ENCODE measurements at places on chromosomes 7 and 10.

GRCh38 chr10:132357286-132358058 is 25.5 kb downstream of the LRRC27 start:
- no peak for DNase-seq

DNA sequence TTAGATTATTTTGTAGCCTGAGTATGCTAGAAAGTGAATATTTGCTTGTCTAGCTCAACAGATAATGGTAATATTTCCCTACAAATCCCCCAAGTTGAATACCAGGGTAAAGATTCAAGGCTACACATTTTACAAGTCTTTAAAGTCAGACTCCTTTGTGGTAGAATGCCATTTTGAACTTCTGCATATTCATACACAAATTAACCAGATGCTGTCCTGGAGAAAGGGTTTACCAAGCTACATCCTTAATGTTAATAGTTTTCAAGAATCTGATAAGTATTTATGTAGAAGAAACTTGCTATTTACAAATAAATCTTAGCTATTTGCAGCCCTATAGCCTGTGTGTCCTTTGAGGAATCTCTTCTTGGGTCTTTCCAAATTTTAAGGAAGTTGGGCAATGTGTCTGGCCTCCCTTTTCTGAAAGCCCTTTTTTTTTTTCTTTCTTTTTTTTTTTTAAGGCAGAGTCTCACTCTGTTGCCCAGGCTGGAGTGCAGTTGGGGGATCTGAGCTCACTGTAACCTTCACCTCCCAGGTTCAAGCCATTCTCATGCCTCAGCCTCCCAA is 82.6 kb downstream of the CPEB3 start:
- no peak for DNase-seq

DNA sequence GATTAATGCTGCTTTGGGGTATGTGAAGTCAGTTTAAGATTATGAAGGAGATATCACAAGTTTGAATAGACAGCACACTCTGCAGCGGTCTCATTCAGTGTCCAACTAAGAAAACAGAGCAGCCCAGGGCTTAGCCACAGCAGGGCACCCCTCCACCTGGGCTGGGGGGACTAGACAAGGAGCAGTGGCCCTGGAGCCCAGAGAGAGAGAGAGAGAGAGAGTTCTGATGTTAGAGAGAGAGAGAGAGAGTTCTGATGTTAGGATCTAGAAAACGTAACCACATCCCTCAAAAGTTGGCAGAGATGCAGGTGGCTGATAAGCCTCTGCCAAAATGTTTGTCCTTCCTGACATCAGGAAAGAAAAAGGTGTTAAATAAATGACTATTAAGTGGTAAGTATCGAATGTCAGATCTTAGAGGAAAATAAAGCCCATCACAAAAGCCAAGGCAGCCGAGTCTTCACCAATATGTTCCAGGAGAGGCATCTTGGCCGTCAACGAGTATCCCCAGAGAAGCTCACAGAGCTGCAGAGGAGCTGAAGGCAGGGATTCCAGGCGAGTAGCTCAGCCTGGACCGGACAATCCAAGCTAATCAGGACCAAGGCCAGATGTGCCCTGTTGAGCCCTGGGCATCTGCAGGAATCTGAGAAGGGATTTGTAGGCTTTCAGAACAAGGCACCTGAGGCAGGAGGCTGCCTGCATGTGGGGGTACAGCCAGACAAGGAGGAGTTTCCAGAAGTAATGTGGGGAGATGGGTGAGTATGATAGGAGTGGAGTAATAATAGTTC is 150.1 kb upstream of the TCF7L2 start:
- no peak for DNase-seq

DNA sequence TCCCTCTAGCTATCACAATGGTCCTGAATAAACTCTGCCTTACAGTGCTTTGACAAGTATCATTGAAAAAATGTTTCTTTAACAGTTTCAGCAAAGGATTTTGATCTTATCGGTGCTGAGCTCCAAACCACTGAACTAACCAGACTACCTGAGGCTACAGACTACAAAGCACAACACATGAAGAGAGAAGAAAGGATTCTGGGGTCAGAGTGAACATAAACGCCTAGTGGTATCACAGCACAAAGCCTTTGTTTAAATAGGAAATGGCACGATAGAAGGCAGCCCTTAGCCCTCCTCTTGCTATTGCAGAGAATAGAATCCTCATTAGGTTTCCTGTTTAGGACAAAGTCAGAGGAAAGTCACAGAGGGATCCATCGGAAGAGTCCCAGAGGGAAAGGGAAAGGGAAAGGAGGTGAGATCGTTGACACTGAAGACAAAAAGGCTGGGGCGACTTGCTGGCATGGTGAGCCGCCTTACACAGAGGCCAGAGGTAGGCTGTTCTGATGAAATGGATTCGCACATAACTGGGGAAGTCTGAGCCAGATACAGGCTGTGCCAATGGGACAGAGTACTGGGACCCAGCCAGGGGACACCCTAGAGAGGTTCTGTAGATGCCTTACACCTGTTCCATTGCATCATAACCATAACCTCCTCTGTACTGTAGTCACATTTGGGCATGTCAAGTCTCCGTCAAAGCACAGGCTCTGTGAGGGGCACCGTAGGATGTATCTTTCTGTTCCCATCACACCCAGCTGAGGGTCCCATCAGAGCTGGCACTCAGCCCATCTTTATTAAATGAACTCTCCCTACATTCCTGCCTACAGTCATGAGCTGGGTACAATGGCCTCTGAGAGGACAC is 71.5 kb downstream of the XPNPEP1 start:
- no peak for DNase-seq

DNA sequence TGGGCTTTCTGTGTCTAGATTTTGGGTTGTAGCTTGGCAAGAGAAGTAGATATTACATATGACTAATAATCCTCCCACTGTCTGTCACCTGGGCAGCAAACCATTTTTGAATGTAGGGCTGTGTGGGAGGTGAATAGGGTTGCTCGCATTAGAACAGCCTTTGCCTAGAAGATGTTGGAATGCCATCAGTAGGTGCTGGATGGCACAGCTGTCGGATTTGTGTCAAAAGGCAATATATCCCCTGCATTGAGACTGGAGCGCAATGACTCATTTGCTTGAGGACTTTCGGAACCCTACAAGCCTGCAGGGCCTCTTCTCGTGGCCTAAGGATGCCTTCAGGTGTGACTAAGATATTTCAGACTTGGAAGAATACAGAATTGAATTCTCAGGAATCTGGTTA is 323.8 kb downstream of the GPR158 start:
- no peak for DNase-seq

DNA sequence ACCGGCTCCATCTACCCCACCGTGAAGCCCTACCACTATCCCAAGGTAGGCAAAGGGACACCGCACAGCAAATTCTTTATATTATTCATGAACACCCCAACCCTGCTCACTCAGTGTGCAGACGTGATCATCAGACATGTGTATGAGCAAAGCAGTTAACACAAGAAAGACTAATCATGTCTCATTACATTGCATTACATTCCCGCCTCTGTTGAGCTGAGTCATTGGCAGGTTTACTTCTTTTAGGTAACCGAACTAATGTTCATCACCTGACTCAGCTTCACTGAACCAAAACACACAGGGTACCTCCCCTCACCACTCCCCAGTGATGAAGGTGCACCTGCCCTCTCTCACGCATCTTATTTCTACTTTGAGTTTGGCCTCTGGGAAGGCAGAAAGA is 233.4 kb downstream of the PAXIP1 start:
- no peak for DNase-seq

DNA sequence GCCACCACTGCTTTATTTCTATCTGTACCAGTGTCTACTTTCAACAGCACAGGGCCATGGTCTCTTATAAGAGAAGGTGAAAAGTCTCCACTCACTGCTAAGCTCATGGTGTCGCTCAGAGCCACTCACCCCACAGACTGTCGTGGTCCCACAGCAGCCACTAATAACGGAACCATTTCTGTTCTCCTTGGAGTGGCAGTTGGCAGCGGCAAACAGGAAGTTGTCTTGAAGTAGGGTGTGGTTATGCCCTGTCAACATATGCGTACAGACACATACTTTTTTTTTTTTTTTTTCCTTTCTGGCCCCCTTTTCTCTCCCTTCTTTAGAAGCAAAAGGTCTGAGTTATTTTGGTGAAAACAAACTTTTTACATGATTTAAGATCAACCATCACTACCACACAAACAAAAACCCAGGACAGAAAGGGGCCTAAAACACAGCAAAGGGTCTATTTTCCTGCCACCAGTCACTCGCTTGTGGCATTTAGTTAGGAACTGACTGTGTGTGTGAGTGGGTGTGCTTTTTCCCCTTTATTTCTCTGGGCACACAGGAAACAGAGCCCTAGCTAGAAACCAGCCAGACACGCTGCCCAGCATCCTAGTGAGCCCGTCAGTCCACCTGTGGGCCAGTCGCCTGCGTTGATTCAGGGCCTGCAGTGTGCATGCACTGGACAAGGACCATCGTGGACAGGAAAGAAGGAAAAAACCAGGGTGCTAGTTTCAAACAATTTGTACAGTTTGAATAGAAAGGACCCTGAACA is 96.7 kb upstream of the EFCAB10 start:
- no peak for DNase-seq

DNA sequence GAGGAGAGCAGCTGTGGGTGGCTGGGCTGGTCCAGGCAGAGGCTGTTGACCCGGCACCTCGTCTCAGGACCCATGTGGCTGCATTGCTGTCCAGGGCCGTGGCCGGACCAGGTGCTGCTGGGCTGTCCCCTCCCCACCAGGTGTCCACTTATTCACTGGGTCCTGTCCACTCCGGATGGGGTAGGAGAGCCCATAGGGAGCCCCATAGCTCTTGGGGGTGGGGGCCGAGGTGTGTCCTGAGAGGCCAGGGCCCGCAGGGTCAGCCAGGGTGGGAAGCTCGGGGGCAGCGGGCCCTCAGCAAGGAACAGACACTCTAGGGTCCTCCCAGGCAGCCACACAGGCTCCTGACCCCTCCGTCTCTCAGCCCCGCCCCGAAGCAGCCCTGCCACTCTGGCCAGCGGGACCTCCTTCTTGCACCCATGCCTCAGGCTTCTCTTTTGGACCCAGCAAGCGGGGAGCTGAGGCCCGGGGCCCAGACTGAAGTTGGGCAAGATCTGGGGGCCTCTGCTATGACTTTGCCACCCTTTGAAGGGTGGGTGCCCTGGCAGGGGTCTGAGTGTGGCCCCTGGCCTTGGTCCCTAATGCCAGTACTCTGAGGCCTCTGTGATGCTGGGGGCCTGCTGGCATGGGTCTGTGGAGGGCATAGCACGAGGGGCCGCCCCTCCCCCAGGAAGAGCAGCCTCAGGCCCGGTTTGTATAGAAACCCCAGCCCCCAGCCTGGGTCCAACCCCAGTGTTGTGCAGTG is 86.4 kb downstream of the NKX6-2 start:
- DNase-seq: no peak

- no peak for DNase-seq
These were observed 210.9 kb downstream of the ACTR3B start for GRCh38 chr7:152970481-152970880.
